ENCODE measurements at places on chromosomes 6 and 20.
A peak's percentile ranks its signal among the peaks of the same experiment; 100 is the strongest.

DNA sequence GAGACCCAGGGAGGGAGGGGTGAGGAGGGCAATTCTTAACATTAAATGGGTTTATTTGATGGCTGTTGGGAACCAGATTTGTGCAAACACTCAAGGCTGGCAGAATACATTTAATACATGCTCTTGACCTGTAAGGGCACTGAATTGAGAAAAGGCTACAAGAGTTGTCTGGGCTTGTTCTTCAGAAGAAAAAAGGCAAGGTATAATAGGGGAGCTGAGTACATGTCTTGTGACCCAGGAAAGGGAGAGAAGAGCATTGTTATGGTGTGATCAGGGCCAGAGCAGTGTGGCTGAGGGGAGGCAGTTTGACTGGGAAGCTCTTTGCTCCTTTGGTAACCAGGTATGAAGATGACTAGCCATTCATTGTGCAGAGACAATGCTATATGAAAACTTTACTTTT lies 18.9 kb downstream of the KLHL31 start:
- DNase-seq, result no peak

GRCh38 chr20:62642051-62642665 lies at the start of gene SLCO4A1:
Gene SLCO4A1, plus strand, starts transcription at chr20:62642503. Its CDS starts 13,952 bp downstream, at chr20:62656455.
- DNase-seq, result no peak

DNA sequence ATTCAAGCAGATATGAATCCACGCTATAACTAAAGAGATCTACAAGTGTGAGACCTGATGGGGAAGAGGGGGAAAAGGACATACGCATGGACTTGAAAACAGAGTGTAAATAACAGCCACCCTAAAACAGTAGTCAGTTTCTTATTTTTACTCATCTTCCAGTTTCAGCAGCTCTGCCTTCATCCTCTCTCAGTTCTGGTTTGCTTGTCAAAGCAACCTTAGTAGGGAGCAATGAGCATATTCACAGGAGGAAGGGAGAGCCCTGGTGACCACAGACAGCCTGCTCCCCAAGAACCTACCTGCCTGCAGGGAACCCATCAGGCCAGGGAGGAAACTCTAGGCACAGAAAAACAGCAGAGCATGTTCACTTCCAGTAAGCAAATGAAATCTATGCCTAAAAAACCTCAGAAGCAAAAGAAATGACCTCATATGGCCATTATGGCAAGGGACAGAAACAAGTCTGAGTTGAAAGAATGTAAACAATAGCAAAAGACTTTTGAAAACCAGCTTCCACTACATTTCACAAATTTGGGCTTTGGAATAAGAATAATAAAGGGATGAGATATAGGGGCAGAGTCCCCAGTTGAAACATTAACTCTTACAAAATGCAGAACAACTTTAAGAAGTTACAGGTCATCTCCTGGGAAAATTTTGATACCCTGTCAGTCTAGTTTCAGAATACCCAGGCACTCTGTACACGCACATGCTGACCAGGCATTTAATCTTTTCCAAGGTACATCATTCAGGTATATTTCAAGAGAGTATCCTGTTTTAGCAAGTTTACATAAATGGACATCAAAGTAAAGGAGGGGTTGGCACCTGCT lies 120.8 kb upstream of the BCLAF1 start:
- DNase-seq, result no peak

DNA sequence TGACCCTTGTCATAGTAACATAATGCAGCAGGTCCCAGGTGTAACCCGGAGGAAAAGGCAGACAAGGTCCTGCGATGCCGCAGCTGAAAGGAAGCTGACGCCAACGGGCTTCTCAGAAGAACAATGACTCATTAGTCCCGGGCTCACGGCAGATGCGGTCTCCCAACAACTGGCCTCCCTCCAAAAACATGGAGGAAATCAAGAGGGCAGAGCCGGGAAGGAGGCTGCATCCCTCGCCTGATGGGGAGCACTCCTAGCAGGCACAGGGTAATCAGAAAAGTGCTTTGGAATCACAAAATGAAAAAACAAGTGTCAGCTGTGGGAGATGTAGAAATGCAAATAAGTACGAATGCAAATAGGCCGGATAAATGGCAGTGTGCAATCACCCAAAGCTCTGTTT lies 165.2 kb upstream of the AGPAT4 start:
- DNase-seq, result peak; percentile 53
